ENCODE measurements at places on chromosomes 12 and 14.
A peak's percentile ranks its signal among the peaks of the same experiment; 100 is the strongest.

DNA sequence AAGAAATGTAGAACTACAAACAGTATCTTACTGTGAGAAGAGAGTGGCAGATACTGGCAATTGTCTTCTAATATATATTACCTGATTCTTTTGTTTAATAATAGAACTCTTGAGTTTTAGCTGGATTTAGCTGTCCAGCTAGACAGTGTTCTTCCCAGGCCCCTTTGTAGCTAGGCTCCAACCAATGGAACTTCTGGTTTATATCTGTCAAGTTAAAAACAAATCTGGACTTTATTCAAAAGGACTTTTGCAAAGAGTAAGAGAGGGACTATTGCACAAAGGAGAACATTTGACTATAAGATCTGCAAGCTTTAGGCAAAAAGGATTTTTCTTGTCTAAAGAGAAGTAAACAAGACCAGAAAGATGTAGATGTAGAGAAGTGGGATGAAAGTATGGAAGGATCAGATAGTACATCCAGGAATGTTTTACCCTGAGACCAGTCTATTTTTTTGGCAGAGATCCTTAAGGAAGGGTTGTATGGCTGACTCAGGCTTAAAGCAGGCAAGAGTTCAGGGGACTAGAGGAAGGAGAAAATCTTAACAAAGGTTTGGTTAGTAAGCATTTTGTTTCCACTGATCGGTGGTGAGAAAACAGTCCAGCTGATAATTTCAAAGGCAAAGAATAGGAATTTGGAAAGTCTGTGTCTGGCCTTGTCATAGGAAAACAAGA lies 111.1 kb upstream of the PLEKHA5 start:
- no peak for DNase-seq

GRCh38 chr12:40153432-40153831 lies 47.6 kb upstream of the SLC2A13 start:
- no peak for DNase-seq

DNA sequence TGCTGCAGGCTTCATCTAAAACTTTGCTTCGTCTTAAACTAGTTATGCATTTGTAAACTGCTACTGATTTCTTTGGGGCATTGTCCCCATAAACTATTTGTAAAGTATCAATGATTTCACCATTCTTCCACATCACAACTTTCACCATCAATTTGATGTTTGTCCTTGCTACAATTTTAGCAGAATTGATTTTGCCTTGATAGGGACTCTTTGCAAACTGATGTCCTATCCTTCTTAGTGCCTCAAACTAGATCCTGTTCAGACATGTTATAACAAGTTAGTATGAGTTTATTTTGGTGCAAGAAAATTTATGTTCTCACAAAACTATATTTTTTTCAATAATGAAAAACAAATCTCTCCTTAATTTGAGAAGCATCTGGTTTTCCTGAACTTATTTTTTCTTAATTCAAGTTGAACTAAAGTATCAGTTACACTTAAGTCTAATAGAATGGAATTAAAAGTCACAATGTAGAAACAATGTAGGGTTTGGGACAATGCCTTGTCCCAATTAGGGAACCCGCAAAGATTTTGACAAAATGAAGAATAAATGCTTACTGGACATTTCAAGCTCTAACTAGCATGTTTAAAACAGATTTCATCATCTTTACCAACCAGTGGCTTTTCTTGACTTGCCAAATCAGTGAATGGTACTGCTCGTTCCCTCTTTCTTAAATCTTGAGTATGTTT lies 10.1 kb upstream of the ARID4A start:
- no peak for DNase-seq

DNA sequence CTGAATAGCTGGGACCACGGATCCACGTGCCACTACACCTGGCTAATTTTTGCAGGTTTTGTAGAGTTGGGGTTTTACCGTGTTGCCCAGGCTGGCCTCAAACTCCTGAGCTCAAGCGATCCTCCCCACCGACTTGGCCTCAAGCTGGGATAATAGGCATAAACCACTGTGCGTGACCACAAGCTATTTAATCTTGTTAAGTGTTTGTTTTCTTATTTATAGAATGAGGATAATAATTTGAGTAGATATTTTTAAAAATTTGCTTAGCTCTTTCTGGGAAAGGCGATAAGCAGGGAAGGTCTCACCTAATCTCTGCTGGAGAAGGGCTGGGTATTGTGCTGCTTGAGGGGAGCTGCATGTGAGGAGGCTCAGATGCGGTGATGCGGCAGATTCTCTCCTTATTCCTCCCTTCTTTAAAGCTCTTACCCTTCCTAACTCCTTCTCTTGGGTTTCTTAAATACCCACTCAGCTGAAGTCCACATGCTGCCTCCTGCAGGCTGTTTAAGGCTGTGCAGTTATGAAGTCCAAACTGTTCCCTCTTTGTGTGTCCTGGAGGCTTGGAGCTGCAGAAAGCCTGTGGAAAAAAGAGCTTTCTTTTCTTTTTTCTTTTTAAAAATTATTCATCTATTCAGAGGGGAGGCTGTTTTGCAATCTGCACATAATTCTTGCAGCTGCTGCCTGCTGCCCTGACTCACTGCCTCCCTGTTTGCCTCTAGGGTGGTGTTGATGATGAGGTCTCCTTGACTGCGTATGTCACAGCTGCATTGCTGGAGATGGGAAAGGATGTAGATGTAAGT lies 37.9 kb downstream of the A2ML1 start:
- DNase-seq = peak; percentile 79

DNA sequence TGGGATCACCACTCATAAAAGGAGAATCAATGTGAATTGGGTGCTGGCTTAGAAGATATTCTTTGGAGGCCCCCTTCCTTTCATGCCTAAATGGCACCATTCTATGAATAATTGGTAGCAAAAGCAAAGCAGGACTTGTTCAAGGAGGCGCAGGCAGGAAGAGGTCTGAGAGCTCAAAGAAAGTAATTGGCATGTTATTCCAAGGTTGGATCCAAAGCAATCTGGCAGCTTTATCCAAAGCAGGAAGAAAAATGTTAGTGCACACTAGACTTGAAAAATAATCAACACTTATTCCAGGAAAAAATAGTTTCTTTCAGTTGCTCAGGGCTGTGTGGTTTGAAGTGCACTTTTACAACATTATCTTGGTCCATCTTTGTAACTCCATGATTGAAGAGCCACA lies 326.4 kb downstream of the NUAK1 start:
- no peak for DNase-seq

GRCh38 chr14:53386362-53386761 lies 233.2 kb upstream of the DDHD1 start:
- no peak for DNase-seq

- peak; percentile 55 for DNase-seq
These were observed 2.7 kb upstream of the TSPAN31 start for GRCh38 chr12:57741844-57742738.

- DNase-seq = no peak
These were observed 75.3 kb downstream of the BMP4 start for GRCh38 chr14:53881161-53881871.
